ENCODE measurements at places on chromosomes 7 and 10. TPM values are rescaled to one million over a fixed set of nuclear protein-coding genes. Genes with fewer than 3 reads are reported as not detected.
A peak's percentile ranks its signal among the peaks of the same experiment; 100 is the strongest.

CHST15 gene
- total RNA-seq, result 20.4 TPM

ZNF804B gene
- not detected for total RNA-seq

TLL2 gene
- not detected for total RNA-seq

EN2 gene
- not detected for total RNA-seq

MMP21 gene
- total RNA-seq, result not detected

ASIC3 gene
- total RNA-seq, result not detected

SFTPA1 gene
- total RNA-seq, result not detected

NPFFR1 gene
- not detected for total RNA-seq

PDZD7 gene
- total RNA-seq, result 0.53 TPM

PARD3 gene
- 37.5 TPM for total RNA-seq

TMEM229A gene
- total RNA-seq, result not detected

DNA sequence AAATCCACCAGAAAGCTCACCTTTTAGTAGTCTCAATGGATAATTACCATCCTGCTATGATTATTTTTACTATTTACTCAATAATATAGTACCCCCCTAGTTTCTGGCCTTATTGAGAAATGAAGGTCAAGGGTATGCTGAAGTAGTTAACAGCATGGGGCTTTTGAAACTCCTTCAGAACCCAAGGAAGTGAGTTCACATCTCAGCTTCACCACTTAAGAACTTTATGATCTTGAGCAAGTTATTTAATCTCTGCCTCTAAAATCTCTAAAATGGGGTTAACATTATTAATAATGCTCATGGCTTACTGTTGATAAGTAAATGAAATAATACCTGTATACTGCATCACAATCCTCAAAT is 5.8 kb downstream of the MTPN start:
- no peak for DNase-seq

DNA sequence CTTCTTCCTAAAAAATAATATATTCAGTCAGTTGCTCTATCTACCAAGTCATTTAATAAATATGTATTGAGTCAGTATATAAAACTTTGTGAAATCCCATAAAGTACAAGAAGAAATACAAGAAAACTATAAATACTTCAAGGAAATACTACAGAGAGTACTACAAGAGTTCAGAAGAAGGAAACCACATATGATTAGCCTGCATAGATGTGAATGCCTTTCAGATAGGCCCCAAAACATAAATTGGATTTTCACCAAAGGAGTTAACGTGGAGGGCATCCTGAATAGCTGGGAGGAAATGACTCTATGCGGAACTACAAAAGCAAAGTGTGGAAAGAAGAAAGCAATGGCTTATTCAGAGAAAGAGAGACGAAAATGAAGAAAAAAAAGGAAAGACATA is 120.1 kb downstream of the LRRN3 start:
- DNase-seq, result no peak

DNA sequence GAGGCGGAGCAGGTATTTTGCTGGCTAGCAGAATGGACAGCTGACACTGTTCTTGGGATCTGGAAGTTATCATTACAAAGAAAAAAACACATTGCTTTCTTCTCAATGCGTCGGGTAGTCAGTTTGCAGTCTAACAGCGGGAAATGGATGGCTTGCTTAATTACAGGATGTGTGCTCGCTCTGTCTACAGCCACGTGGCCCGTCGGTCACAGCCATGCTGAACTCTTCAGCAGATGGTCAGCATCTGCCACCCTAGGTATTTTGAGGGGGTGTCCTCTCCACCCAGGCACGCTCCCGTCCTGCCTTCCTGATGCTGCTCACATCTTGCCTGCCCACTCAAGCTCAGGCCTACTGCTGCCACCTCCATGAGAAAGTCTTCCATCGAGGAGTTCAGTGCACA is 20.4 kb upstream of the INMT start:
- DNase-seq, result no peak

DNA sequence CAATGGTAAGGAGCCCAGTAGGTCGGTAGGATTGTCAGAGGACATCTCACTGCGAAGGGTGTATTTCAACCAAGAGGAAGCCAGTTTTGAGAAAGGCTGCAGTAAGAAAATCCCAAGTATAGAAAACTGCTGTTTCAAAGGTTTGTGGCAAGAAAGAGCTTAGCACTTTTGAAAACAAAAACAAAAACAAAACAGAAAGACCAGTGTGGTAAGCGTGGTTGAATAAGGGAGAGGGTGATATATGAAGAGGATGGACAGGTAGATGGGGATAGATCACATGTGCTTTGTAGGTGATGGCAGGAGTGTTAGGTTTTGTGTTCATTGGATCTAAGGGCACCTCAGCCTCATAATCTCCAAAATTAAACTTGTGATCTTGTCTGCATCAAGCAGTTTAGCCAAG is 141.6 kb upstream of the WNT16 start:
- no peak for DNase-seq

DNA sequence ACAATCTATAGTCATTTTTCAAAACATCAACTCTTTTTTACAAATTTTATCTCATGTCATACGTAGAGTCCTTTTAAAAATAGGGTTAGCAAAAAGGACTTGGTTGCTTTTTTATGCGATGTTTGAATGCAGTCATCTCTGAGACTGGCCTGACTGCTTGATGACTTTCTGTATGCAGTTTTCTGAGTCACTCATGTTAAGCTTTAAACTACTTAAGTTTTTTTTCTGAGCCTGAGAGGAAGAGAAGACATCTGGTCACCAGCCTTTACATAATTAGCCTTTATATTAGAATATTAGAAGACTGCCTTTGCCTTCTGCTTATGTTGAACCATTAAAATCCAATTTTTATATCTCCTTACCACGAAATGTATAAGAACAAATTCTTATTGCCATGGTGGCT is 834.4 kb upstream of the MBL2 start:
- no peak for DNase-seq

DNA sequence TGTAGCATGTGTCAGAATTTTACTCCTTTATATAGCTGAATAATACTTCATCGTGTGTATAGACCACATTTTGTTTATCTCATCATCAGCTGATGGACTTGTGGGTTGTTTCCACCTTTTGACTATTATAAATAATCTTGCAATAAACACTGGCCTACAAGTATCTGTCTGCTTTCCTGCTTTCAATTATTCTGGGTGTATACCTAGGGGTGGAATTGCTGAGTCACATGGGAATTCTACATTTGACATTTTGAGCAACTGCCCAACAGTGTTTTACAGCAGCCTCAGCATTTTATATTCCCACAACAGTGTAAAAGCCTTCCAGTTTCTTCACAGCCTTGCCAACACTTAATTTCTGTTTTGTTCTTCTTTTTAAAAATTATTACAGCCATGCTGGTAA is 200.3 kb upstream of the PRSS1 start:
- no peak for DNase-seq

GRCh38 chr7:159310457-159311171 is 165.9 kb upstream of the VIPR2 start:
- no peak for DNase-seq

GRCh38 chr10:6221971-6222751 is 19.4 kb downstream of the PFKFB3 start:
- peak; percentile 90 for DNase-seq

DNA sequence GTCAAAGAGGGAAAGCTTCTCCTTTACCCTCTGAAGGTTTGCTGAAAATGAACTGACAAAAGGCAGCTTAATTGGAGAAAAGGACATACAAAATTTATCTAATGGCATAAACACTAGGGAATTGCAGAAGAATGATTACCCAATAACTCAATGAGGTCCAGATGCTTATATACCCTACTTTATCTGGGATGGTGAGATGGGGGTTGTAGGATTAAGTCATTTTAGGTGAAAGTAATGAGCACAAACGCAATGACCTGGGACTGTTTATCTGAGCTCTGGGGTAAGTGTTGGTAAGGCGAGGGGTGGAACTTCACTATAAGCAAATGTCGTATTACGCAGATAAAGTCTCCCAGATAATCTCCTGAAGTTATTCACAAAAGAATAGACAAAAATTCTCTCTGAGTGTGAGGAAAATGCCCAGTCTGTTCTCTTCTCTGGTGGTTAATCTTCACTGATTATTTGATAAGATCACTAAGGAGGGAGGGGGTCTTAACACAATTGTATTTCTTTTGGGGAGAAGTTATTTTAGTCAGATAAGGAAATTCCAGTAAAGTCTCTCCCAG is 1067.8 kb downstream of the DNAJB9 start:
- DNase-seq, result no peak

DNA sequence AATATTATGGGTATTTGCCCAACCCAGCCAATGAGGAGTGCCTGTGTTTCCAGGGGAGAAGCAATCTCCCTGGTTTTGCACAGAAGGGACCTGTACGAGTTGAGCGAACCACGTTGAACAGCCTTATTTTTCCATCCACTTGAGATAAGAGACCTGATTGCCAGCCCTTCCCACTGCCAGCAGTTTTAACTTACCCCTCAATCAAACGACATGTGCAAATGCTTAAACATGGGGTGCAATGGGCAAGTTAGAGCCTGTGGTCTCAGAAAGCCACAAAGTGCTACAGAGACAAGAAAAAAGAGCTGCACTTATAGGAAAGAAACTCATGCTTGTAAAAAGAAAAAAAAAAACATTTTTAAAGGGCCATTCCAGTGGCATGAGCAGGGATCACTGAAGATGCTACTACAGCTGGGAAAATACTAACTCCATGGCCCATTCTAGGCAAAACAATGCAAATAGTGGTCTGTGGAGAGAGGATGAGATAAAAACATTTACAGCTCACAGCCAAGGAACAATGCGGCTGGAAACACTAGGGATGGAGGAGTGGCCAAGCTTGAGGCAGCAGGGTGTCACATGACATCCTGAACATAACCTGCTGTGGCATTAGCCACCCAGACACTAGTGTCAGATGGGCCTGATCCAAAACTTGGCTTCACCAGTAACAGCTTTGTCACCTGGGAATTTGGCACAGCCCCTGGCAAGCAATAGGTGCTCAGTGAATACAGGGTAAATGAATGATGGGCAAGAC is 162.8 kb downstream of the ELMO1 start:
- no peak for DNase-seq

GRCh38 chr7:103119791-103120291 is 29.1 kb downstream of the NAPEPLD start:
- no peak for DNase-seq

- peak; percentile 90 for DNase-seq
These were observed 22.3 kb downstream of the IMPDH1 start for GRCh38 chr7:128387216-128388144.

GRCh38 chr10:113144576-113144975 is 194.5 kb downstream of the TCF7L2 start:
- no peak for DNase-seq

DNA sequence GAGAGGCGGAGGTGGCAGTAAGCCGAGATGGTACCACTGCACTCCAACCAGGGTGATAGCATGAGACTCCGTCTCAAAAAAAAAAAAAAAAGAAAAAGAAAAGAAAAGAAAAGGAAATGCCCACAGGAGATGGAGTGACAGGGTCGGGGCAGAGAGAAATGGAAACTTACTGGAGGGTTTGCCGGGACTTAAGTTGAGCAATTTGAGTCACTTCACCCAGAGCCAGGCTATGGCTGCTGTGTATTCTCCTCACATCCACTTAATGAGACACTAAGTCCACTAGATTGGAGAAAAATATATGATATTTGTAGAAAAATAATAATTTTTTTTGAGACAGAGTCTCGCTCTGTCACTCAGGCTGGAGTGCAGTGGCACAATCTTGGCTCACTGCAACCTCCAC is 4.6 kb upstream of the PFKFB3 start:
- DNase-seq, result no peak

GRCh38 chr7:140841166-140841715 is 83.5 kb downstream of the BRAF start:
- no peak for DNase-seq

DNA sequence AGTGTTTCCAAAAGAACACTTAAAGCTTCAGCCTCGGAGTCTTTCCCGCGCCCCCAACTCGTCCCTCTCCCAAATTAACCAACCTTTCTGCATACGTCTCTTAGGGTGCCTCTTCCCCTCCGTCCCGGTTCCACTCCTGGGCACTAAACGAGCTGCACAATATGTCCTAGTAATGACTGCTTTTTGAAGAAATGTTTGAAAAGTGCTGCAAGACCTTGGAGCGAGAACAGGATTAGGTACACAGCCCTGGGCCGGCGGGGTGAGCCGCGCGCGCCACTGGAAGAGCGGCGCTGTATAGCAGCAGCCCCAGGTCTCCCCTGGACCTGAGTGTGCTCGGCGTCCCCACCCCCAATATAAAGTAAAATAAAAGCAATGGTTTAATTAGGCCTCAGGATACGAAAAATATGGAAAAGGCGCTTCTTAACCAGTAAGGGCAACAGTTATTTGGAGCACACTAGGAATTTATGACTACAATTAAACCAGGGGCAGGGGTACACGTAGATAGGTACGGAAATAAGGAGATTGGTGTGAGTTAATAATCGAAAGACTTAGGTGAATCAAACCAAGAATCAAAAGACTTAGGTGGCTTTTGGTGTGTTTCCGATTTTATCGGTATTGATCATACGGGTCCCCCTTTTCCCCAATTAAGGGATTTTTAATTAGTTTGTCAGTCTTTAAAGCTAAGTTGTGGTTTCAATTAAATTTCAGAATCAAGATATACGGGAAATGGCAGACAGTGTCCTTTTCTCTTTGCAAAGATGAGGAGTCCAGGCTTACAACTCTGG is 1.9 kb downstream of the TET1 start:
- DNase-seq, result no peak

DNA sequence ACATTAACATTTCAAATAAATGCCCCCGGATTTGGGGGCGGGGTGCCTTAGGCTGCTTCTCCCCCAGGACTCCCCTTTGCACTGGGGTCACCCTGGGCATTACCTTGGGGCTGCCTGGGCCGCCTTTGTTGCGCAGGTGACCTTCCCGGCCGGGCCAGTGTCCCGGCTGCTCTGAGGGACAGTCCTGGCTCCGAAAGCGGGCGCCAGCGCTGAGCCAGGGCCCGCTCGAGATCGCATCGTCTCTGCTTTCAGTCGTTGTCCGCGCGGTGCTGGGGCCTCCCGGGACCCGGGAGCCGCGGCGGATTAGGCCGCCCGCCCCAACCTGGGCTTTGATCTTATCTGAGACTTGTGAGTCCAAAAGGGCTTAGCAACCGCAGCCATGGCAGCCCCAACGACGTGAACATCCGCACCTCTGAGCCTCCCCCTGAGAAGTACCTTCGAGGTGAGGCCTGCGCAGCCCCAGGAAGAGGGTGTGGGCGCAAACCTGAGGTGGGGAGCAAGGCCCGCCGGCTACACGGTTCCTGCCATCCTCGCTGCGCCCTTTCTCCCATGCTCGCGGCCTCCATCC is 14.8 kb upstream of the WAPL start:
- DNase-seq, result no peak

DNA sequence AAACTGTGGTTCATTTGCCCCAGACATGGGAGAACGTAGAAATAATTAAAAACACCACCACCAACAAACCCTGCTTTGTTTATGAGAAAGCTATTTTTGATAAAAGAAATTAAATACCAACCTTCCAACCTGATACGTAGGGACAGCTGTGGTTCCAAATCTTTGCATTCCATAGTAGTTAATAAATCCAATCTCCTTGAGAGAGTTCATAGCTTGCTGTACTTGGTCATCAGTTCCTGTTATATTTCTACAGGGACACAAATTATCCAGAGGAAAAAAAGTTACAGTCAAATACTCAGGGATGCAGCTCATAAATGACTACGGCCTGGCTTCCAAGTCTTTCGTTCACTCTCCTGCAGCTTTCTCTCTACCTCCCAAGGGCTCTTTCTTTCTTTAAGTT is 41.1 kb downstream of the PUS7 start:
- DNase-seq, result no peak
